HCT116 (cell line): ENCODE measurements at places on chromosomes 3 and 15.

- peaks cover 58% of the 10 kb centered on the region for H3K27me3 ChIP-seq
- no peaks in the 10 kb centered on the region for H3K36me3 ChIP-seq
- no peak overlapping the region for H3K4me3 ChIP-seq
These were observed 292.0 kb upstream of the SLCO3A1 start for GRCh38 chr15:91561371-91562100.

GRCh38 chr15:85494048-85494777 is 113.8 kb downstream of the AKAP13 start:
- no peaks in the 10 kb centered on the region for H3K36me3 ChIP-seq
- no peaks in the 10 kb centered on the region for H3K27me3 ChIP-seq
- peaks cover 21% of the 10 kb centered on the region for H3K4me1 ChIP-seq
- DNase-seq = peak; percentile 93
- peak overlapping the region; percentile 58 for H3K27ac ChIP-seq

GRCh38 chr3:169266351-169266750 is 397.2 kb downstream of the MECOM start:
- H3K27ac ChIP-seq = no peak overlapping the region
- DNase-seq = no peak
- no peaks in the 10 kb centered on the region for H3K27me3 ChIP-seq
- H3K4me1 ChIP-seq = no peaks in the 10 kb centered on the region

GRCh38 chr3:33473813-33474212 is 33.6 kb upstream of the UBP1 start:
- no peaks in the 10 kb centered on the region for H3K27me3 ChIP-seq
- H3K4me3 ChIP-seq = no peak overlapping the region
- H3K36me3 ChIP-seq = no peaks in the 10 kb centered on the region
- H3K27ac ChIP-seq = no peak overlapping the region
- no peaks in the 10 kb centered on the region for H3K4me1 ChIP-seq

DNA sequence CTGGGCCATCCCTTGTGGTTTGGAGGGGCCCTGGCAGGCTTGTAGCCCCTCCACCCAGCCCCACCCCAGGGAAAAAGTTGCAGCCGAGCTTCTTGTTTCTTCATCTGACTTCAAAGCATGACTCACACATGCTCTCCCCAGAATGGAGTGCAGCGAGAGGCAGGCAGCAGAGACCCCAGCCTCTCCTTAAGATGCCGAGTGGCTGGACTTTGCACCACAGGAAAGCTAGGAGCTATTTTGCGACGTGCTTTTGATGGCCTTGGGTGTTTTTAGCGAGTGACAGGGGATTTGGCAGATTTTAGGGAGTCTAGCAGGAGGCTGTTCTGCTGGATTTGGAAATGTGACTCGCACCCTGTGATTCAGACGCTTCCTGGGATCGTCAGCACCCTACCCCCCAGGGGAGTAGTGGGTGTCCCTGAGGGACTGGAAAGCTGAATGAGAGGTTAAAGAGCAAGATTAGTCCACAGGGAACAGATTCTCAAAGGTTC is 14.2 kb downstream of the BAHD1 start:
- no peak for DNase-seq
- H3K4me3 ChIP-seq = peak overlapping the region; percentile 46
- peak overlapping the region; percentile 28 for H3K27ac ChIP-seq
- peaks cover 48% of the 10 kb centered on the region for H3K4me1 ChIP-seq

DNA sequence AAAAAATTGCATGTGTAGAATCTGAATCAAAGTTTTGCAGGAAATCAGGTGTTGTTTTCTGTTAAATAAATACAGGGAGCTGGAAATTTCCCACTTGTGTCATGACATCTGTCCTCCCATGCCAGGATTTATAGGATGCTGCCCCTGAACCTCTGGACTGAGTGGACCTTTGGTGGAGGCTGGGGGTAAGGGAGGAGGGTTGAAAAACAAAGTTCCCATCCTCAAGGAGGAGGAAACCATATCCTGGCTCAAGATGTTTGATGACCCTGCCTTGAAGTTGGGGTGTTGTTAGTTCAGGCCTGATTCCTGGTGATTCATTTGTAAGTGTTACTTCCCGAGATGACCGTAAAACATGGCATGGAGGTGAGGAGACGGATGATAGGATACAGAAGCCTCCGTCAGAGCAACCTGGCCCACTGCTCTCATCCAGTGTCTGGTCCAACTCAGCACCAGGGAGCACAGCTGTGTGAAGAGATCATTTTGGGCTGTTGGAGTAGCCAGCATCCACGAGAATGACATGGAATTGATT is 223.6 kb downstream of the CACNA2D3 start:
- H3K36me3 ChIP-seq = no peaks in the 10 kb centered on the region
- no peak overlapping the region for H3K4me3 ChIP-seq
- no peak overlapping the region for H3K27ac ChIP-seq
- H3K4me1 ChIP-seq = no peaks in the 10 kb centered on the region
- peaks cover 15% of the 10 kb centered on the region; the same call in 1 of the 2 replicates for H3K27me3 ChIP-seq

DNA sequence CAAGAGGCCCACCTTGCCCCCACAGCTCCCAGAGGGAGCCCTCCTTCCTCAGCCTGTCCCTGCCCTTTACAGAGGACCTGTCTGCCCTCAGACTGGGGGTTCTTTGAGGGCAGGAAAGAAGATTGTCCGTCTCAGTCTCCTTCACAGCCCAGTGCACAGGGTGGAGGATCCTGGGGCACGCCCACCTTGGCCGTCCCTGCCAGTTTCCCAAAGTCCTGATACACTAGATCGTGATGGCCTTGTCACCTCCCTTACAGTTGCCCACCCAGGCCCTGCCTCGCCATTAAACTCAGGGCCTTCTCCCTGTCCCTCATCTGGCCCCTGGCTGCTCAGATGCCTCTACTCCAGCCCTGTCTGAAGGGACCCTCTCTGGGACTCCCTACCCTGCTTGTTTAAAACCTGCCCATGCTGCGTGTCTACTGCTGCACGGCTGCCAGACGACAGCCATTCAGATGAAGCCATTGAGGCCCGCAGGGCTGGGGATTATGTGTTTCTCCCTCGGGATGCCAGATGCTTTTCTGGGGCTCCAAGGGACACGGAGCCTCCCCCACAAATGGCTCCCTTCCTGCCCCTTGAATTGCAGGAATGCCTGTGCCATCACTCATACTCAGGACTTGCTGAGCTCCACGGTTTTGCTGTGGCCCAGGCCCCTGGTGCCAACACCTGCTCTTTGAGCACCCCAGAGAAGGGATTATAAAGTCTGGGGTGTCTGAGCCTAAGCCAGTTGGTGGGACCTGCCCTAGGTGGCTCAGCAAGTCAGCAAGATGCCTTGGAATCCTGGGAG is 27.8 kb downstream of the ACSBG1 start:
- no peak for DNase-seq
- no peak overlapping the region for H3K4me3 ChIP-seq
- H3K27ac ChIP-seq = no peak overlapping the region
- H3K36me3 ChIP-seq = no peaks in the 10 kb centered on the region
- H3K4me1 ChIP-seq = peaks cover 13% of the 10 kb centered on the region
- H3K27me3 ChIP-seq = no peaks in the 10 kb centered on the region

GRCh38 chr15:82847703-82848102 is 38.3 kb downstream of the WHAMM start:
- no peak for DNase-seq
- H3K27me3 ChIP-seq = no peaks in the 10 kb centered on the region
- no peak overlapping the region for H3K27ac ChIP-seq
- peaks cover 19% of the 10 kb centered on the region for H3K4me1 ChIP-seq
- no peak overlapping the region for H3K4me3 ChIP-seq

GRCh38 chr3:46065294-46065705 is 38.0 kb upstream of the XCR1 start:
- H3K4me3 ChIP-seq = no peak overlapping the region
- DNase-seq = peak; percentile 33
- peaks cover 14% of the 10 kb centered on the region; the same call in 1 of the 2 replicates for H3K27me3 ChIP-seq

DNA sequence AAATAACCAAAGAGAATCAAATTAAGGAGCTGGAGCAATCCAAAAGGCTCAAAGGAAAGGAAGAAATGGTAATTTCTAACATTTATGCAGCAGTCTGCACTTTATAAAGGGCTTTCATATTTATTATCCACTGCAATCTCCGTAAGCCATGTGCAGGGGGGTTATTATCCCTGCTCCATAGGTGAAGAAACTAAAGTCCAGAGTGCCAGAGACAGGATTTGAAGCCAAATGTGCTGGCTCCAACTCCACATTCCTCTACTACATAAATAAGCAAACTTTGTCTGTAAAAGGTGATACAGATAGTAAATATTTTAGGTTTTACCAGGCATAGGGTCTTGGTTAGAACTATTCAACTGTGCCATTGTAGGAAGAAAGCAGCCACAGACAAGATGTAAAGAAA is 221.4 kb downstream of the MINAR1 start:
- peaks cover 32% of the 10 kb centered on the region for H3K27me3 ChIP-seq
- no peak for DNase-seq
- H3K4me3 ChIP-seq = no peak overlapping the region
- no peaks in the 10 kb centered on the region for H3K36me3 ChIP-seq

DNA sequence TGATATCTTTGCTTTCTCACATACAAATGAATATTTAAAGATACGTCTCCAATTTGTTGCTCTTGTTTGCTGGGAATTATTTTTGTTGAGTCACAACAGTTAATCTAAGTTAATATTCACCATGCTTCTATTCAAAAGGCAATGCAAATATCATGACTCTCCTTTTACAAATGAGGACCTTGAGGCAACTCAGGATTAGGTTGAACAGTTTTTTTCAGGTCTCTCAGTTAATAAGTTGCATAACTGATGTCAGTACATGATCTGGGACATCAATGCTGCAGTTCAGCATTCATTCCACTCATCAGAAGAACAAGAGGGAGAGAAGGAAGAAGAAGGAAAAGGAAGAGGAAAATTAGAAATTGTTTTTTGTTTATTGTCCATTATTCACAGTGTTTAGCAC is 781 bp upstream of the NAALADL2 start:
- no peaks in the 10 kb centered on the region for H3K36me3 ChIP-seq
- H3K4me3 ChIP-seq = no peak overlapping the region
- H3K27me3 ChIP-seq = no peaks in the 10 kb centered on the region
- H3K4me1 ChIP-seq = peaks cover 15% of the 10 kb centered on the region

- H3K4me3 ChIP-seq = no peak overlapping the region
- DNase-seq = no peak
- H3K27me3 ChIP-seq = no peaks in the 10 kb centered on the region
- no peak overlapping the region for H3K27ac ChIP-seq
- peaks cover 4% of the 10 kb centered on the region; the same call in 1 of the 2 replicates for H3K4me1 ChIP-seq
These were observed 23.2 kb upstream of the PIGZ start for GRCh38 chr3:196991581-196992460.

DNA sequence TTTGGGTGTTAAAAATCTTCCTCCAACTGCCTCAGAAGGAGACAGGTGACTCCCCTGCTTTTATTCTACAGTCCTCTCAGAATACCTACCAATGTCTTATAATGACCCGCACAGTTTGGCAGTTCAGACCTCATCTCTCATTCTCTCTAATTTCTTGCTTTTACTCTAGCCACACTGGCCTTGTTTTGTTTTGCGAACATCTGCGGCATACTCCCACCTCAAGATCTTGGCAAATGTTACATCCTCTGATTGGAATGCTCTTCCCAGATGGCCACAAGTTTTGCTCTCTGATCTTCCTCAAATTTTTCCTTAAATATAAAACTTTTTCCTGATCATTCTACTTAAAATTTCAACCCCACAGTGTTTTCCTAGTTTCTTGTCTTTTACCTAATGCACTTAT is 94.1 kb downstream of the PLSCR2 start:
- no peaks in the 10 kb centered on the region for H3K27me3 ChIP-seq
- H3K4me3 ChIP-seq = no peak overlapping the region
- DNase-seq = no peak
- H3K36me3 ChIP-seq = no peaks in the 10 kb centered on the region
- H3K27ac ChIP-seq = no peak overlapping the region

- H3K4me3 ChIP-seq = peak overlapping the region; percentile 11; the same call in 1 of the 2 replicates
- H3K27ac ChIP-seq = peak overlapping the region; percentile 74
- no peaks in the 10 kb centered on the region for H3K36me3 ChIP-seq
- H3K4me1 ChIP-seq = peaks cover 72% of the 10 kb centered on the region
These were observed 80.3 kb downstream of the CPN2 start for GRCh38 chr3:194270627-194271459.

- H3K4me1 ChIP-seq = no peaks in the 10 kb centered on the region
- no peaks in the 10 kb centered on the region for H3K27me3 ChIP-seq
- H3K4me3 ChIP-seq = no peak overlapping the region
These were observed 15.2 kb upstream of the EID1 start for GRCh38 chr15:48862705-48863104.

DNA sequence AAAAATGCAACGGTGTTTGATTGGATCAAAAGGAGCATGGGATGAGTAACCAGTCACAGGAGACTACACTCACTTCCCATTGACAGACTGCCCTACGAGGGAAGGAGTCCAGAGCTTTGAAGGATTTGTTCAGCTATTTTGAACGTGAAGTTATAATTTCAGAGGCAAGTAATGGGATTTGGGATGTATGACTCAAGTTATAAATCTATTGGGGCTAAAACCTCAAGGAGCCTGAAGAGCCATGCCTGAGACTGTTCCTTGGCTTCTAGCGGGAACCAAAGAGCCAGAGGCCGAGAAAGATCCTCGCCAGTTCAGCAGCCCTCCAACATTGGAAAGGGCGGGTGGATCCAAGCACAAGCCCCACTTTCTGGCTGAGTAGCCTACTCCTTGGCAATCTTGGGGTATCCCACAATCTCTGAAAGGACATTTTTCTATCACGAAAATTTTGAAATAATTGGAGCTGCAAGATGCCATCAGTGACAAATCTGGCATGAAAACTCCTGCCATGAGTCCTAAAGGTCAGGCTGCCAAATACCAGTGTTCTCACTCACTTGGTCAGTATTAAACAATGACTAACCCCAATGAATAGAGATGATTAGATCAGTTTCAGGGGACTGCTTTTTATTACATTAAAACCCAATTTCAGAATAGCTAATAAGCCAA is 48.6 kb upstream of the SLCO2A1 start:
- no peak overlapping the region for H3K4me3 ChIP-seq
- no peak for DNase-seq
- no peaks in the 10 kb centered on the region for H3K36me3 ChIP-seq
- H3K27ac ChIP-seq = no peak overlapping the region
- H3K27me3 ChIP-seq = no peaks in the 10 kb centered on the region
- H3K4me1 ChIP-seq = no peaks in the 10 kb centered on the region

DNA sequence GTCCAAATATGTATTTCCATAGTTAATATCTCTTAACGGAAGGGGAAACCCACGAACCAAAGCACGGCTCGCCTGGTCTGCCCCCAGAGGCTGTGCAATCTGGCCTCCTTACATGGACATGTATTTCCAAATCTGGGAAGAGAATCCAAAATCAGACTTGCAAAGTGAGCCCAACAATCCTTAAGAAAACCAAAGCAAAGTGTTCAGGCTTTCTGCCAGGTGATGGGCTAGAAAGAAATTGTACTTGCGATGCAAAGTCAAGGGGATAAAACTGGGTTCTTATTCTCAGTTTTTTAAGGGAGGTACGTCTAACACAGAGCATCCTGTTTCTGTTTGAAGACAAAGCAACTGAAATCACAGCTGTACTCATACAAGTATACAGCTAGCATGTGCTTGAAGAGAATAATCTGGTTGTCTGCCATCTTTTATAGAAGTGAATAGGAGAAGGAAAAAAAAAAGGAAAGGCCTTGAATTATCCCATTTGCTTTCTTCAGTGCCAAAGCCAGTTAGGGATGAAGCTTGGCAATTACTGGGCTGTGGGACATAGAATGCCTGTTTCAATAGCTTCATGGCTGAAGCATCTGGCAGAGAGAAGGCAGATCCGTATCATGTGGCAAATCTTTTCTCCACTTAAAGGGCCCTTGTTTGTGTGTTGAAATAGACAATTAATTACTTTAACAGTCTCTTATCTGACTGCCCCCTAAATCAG is 48.4 kb downstream of the LRIG1 start:
- DNase-seq = no peak
- no peak overlapping the region for H3K27ac ChIP-seq
- no peaks in the 10 kb centered on the region for H3K27me3 ChIP-seq
- no peak overlapping the region for H3K4me3 ChIP-seq
- no peaks in the 10 kb centered on the region for H3K36me3 ChIP-seq

- no peak overlapping the region for H3K27ac ChIP-seq
- H3K4me3 ChIP-seq = no peak overlapping the region
- peaks cover 11% of the 10 kb centered on the region for H3K4me1 ChIP-seq
- DNase-seq = no peak
These were observed 309.9 kb downstream of the TLE3 start for GRCh38 chr15:69787791-69788190.
